ENCODE measurements at places on chromosomes 4 and X. TPM values are rescaled to one million over a fixed set of nuclear protein-coding genes. Genes with fewer than 3 reads are reported as not detected.
A peak's percentile ranks its signal among the peaks of the same experiment; 100 is the strongest.

DNA sequence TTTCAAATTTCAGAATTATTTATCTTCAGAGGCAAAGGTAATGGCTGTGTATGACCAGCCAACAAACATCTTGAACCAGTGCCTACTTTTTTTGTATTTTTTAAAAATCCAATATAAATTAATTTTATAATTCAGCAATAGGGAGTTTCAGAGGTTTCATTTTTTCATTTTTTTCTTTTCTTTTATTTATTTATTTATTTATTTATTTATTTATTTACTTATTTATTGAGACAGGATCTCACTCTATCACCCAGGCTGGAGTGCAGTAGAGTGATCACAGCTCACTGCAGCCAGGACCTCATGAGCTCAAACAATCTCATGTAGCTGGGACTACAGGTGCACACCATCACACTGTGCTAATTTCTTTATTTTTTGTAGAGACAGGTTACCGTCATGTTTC, 250.5 kb downstream of the TMEM47 start:
- DNase-seq = no peak

GRCh38 chr4:117224256-117224655, 138.9 kb upstream of the TRAM1L1 start:
- no peak for DNase-seq

DNA sequence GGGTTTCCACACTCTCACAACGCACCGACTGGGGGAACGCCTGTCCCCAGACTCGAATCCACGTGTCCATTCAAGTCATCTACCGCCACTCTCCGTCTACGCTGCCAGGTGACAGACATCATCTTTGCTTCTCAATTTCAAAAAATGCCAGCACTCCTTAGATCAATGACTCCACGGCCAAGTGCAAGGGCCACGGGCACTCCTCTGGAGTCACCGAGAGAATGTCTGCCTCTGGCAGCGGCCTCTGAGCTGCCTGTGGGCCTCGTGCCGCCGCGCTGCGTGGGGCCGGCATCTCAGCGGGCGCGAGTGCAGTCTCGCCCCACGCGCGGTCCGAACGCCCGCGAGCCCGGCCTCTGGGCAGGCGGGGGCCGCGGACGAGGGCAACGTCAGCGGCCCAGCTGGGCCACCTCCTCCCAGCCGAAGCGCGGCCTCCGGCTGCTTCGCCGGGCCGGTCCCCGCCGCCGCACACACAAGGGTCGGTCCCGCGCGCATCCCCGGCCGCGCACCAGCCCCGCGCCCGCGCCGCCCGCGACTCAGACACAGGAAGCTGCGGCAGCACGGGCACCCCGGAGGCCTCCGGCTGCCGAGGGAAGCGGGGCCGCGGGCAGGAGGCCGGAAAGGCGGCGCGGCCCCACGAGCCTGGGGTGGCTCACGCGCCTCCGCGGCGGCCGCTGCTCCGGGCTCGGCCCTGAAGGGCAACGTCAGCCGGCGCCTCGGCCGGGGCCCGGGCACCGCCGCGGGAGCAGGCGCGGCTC, 450 bp downstream of the ACSL1 start:
- no peak for DNase-seq

- no peak for DNase-seq
Observed at GRCh38 chr4:111696505-111696904, 448.7 kb upstream of the FAM241A start.

- DNase-seq = peak; percentile 33
Observed at GRCh38 chrX:123171781-123172180, 12.3 kb upstream of the GRIA3 start.

DNA sequence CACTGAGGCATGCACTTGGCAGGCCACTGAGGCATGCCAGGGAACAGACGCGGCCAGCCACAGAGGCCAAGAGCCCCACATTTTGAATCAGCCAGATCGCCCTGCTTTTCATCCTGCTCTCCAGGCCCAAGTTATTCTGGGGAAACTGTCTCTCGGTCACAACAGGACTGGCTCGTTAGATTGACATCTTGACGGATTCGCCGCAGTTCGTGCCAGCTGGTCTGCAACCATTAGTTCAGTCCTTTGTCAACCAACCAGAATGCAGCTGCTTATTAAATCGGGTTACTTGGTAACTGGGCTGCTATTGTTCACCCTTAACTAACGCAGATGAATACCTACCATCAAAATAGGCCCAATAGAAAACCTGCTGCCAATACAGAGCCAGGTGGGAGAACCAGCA, 16.7 kb downstream of the CLDN34 start:
- DNase-seq = no peak

DNA sequence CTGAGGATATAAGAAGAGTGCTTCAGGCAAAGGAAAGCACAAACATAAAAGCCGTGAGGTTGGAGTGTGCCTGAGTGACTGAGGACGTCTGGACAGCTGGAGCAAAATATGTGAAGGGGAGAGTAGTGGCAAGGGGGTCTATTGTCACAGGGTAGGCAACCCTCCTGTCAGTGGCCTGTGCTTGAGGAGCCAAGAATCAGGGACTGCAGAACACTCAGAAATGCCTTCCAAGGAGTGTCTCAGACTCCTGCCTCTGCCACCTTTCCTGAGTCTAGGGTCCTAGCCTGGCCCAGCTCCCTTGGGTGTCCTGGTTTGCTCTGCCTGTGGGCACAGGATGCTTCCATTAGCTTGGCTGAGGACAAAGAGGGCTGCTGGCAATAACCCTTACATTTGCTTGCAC, 152.5 kb upstream of the PJA1 start:
- DNase-seq = no peak

The NFKB1 gene
- total RNA-seq = 22.2 TPM

The FGFBP2 gene
- 2.1 TPM for total RNA-seq

The FGD1 gene
- total RNA-seq = 13.6 TPM

The MPC1L gene
- not detected for total RNA-seq

All from adrenal gland (tissue), 19 donors.